Neural crest cell (in vitro differentiated cells): ENCODE measurements at places on chromosomes 16 and 17.

GRCh38 chr17:57034807-57035754, 50.0 kb upstream of the AKAP1 start:
- no peak overlapping the region for H3K27ac ChIP-seq
- H3K27me3 ChIP-seq: peaks cover 28% of the 10 kb centered on the region
- no peaks in the 10 kb centered on the region for H3K4me1 ChIP-seq
- no peak for DNase-seq

GRCh38 chr17:49830605-49831004, 17.3 kb downstream of the TAC4 start:
- H3K27ac ChIP-seq: no peak overlapping the region
- H3K36me3 ChIP-seq: peaks cover 34% of the 10 kb centered on the region
- no peaks in the 10 kb centered on the region for H3K4me1 ChIP-seq
- DNase-seq: no peak
- H3K4me3 ChIP-seq: no peak overlapping the region
- H3K27me3 ChIP-seq: no peaks in the 10 kb centered on the region

DNA sequence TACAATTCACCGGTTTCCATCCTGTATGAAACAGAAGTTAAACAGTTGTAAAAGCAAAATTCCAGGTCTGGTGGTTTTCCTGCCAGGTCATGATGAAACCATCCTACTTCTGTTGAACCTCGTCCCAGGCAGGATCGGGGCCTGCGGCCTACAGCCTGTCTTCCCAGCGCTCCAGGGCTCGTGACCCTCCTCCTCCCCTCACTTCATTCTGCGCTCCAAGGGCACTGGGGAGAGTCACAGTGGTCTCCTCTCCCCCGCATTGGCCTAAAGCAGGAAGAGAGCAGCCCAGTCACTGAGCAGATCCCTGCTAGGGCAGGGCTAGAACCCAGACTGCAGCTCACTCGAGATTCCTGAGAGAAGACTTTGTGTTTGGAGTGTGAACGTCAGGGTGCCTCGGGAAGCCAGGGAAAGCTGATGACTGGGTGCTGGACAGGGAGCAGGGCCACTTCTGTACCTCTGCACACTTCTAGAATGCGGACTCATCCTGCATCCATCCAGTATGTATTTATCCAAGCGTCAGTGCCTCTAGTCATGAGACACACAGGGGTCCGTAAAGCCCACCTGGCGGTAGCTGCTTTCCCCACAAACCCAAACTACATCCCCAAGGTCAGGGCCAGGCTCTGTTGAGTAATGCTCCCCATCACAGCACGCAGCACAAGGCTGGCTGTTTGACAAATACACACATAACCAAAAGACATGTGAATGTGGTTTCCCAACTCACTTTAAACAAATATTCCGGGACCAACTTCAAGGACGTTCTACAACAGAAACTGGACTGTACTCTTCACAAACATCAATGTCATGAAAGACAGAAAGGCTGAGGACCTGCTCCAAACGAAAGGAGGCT, 1.7 kb upstream of the ITGAE start:
- DNase-seq: no peak
- no peaks in the 10 kb centered on the region for H3K27me3 ChIP-seq
- no peak overlapping the region for H3K4me3 ChIP-seq

DNA sequence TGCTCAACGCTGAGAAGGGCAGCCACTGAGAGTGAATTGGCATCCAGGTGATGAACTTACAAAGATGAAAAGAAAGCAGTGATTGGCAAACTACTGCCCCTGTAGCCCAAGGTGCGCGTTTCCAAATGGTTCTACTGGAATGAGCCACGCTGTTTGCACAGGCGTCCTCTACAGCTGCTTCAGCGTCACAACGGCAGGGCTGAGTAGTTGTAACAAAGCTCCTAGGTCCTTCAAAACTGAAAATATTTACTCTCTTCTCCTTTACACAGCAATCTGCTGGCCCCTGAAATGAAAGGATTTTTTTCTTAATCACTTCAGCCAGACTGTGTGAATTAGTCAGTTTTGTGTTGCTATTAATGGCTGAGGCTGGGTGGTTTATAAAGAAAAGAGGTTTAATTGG, 107.2 kb upstream of the FOXF1 start:
- H3K4me1 ChIP-seq: peaks cover 16% of the 10 kb centered on the region
- DNase-seq: no peak
- no peaks in the 10 kb centered on the region for H3K36me3 ChIP-seq
- H3K4me3 ChIP-seq: no peak overlapping the region
- H3K27me3 ChIP-seq: peaks cover 13% of the 10 kb centered on the region
- H3K27ac ChIP-seq: no peak overlapping the region

GRCh38 chr17:79214459-79214858, 139.8 kb downstream of the ENGASE start:
- DNase-seq: no peak
- no peak overlapping the region for H3K4me3 ChIP-seq
- no peak overlapping the region for H3K27ac ChIP-seq
- peaks cover 10% of the 10 kb centered on the region for H3K4me1 ChIP-seq

- H3K4me3 ChIP-seq: peak overlapping the region; percentile 81
- no peaks in the 10 kb centered on the region for H3K36me3 ChIP-seq
- peaks cover 14% of the 10 kb centered on the region for H3K27me3 ChIP-seq
- H3K4me1 ChIP-seq: peaks cover 27% of the 10 kb centered on the region
- DNase-seq: no peak
These were observed 1.1 kb downstream of the PGAP6 start for GRCh38 chr16:380762-381011.

- peak overlapping the region; percentile 86 for H3K4me3 ChIP-seq
- H3K4me1 ChIP-seq: peaks cover 24% of the 10 kb centered on the region
- H3K27me3 ChIP-seq: no peaks in the 10 kb centered on the region
- H3K36me3 ChIP-seq: no peaks in the 10 kb centered on the region
- no peak overlapping the region for H3K27ac ChIP-seq
These were observed 1.2 kb upstream of the CDR2L start for GRCh38 chr17:74986206-74986576.

- peaks cover 17% of the 10 kb centered on the region for H3K4me1 ChIP-seq
- peaks cover 3% of the 10 kb centered on the region for H3K27me3 ChIP-seq
- no peak for DNase-seq
These were observed 19.1 kb downstream of the QPRT start for GRCh38 chr16:29698042-29698441.

DNA sequence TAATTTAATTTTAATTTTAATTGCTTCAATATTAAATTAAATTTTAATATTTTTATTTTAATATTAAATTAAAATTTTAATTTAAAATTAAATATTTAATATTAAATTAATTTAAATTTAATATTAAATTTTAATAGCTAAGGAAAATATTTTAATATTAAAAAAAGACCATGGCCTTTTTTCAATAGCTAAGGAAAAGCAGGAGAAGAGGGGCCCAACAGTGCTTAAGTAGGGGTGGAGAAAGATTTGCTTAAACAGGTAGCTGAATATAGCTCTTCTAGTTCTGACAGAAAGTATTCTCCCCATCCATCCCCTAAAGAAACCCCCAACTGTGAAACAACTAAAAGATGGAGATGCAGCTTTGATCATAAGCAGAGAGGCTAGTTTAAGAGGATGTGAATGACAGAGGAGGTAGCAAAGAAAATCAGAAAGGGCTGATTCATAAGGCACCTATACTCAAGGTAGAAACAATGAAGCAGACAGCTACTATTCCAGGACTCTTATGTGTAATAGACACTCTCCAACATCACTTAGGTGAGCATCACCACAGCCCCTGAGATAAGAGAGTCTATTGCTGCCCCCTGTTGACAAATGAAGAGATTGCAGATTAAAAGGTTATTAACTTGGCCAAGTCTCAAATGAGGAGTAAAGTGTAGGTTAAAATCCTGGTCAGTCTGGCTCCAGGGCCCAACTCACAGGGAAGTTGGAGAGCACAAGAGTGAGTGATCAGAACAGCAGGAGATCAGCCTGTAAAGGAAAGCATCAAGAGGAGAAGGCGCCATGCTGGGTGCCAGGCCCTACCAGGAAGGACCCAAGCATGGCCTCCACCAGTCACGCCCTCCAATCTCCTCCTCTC, 7.8 kb upstream of the RNASEK start:
- no peaks in the 10 kb centered on the region for H3K27me3 ChIP-seq
- H3K4me1 ChIP-seq: peaks cover 3% of the 10 kb centered on the region
- H3K4me3 ChIP-seq: peak overlapping the region; percentile 38
- H3K27ac ChIP-seq: no peak overlapping the region
- DNase-seq: peak; percentile 45

- H3K27me3 ChIP-seq: peaks cover 29% of the 10 kb centered on the region
- no peak overlapping the region for H3K4me3 ChIP-seq
- no peaks in the 10 kb centered on the region for H3K4me1 ChIP-seq
- no peaks in the 10 kb centered on the region for H3K36me3 ChIP-seq
- DNase-seq: no peak
These were observed 80.5 kb downstream of the MYH13 start for GRCh38 chr17:10292057-10292937.

- peak overlapping the region; percentile 8 for H3K4me3 ChIP-seq
- H3K27me3 ChIP-seq: peaks cover 4% of the 10 kb centered on the region
- no peak overlapping the region for H3K27ac ChIP-seq
- H3K4me1 ChIP-seq: peaks cover 15% of the 10 kb centered on the region
- no peaks in the 10 kb centered on the region for H3K36me3 ChIP-seq
- DNase-seq: no peak
These were observed 2.5 kb upstream of the SMPD3 start for GRCh38 chr16:68450741-68451255.

- no peaks in the 10 kb centered on the region for H3K36me3 ChIP-seq
- no peaks in the 10 kb centered on the region for H3K27me3 ChIP-seq
- peaks cover 22% of the 10 kb centered on the region for H3K4me1 ChIP-seq
- no peak overlapping the region for H3K4me3 ChIP-seq
- peak overlapping the region; percentile 84 for H3K27ac ChIP-seq
- no peak for DNase-seq
These were observed 19.1 kb upstream of the RASD1 start for GRCh38 chr17:17514993-17515933.

GRCh38 chr16:3983081-3983520, 102.6 kb upstream of the CREBBP start:
- H3K27me3 ChIP-seq: no peaks in the 10 kb centered on the region
- no peak overlapping the region for H3K4me3 ChIP-seq
- peak; percentile 58 for DNase-seq
- H3K36me3 ChIP-seq: no peaks in the 10 kb centered on the region
- peaks cover 3% of the 10 kb centered on the region for H3K4me1 ChIP-seq

DNA sequence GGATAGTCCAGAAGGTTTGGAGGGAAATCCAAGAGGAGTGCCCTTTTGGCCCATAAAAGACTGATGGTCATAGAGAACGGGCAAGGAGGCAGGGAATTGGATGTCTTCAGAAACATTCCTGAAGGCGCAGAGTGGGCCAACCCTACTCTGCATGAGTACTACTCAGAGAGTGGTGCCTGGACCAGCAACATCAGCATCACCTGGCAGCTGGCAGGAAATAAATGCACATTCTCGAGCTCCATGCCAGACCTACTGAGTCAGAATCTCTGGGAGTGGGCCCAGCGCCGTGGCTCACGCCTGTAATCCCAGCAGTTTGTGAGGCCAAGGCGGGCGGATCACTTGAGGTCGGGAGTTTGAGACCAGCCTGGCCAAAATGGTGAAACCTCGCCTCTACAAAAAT, 27.1 kb upstream of the SLC39A11 start:
- H3K36me3 ChIP-seq: no peaks in the 10 kb centered on the region
- no peak overlapping the region for H3K27ac ChIP-seq
- no peak for DNase-seq
- H3K4me3 ChIP-seq: no peak overlapping the region

- H3K27ac ChIP-seq: no peak overlapping the region
- no peak overlapping the region for H3K4me3 ChIP-seq
- DNase-seq: no peak
- H3K4me1 ChIP-seq: peaks cover 8% of the 10 kb centered on the region
These were observed 36.5 kb downstream of the TBCD start for GRCh38 chr17:82788206-82789001.

DNA sequence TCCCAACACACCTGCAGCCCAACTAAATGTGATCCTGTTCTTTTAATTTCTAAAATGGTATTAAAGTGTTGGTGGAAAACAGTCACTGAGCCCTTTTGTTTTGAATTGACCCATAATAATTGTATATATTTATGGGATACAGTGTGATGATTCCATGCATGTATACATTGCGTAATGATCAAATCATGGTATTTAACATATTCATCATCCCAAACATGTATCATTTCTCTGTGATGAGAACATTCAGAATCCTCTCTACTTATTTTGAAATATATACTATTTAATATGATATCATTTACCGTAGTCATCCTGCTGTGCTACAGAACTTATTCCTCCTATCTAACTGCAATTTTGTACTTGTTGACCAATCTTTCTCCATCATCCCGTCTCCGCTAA, 14.0 kb upstream of the MYH10 start:
- no peak overlapping the region for H3K27ac ChIP-seq
- no peak for DNase-seq
- no peaks in the 10 kb centered on the region for H3K36me3 ChIP-seq
- no peak overlapping the region for H3K4me3 ChIP-seq

- H3K36me3 ChIP-seq: peaks cover 28% of the 10 kb centered on the region
- H3K4me1 ChIP-seq: peaks cover 49% of the 10 kb centered on the region
- H3K4me3 ChIP-seq: peak overlapping the region; percentile 23
These were observed 67.5 kb downstream of the SEC14L1 start for GRCh38 chr17:77208217-77208808.

DNA sequence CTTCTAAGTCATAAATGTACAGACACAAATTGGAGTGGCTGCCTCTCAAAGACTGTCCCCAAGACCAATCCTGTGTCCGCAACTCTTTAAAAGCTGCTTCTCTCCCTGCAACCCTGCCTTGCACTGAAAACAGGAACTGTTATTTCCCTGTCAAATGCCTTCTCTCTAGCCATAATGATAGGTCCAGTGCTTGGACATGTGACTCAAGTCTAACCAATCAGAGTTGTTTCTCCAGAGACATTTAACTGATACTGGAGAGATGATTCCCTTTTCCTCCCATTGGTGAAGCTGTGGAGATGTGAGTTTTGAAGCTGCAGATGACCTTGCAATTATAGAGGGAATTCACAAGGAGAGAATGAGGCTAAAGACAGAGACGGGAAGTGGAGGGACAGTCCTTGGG, 253.3 kb upstream of the CDH5 start:
- no peaks in the 10 kb centered on the region for H3K27me3 ChIP-seq
- H3K36me3 ChIP-seq: no peaks in the 10 kb centered on the region
- H3K27ac ChIP-seq: no peak overlapping the region
- DNase-seq: no peak
- no peaks in the 10 kb centered on the region for H3K4me1 ChIP-seq

GRCh38 chr16:57115514-57116182, 23.3 kb downstream of the CPNE2 start:
- H3K4me3 ChIP-seq: peak overlapping the region; percentile 74
- peak; percentile 63 for DNase-seq
- no peaks in the 10 kb centered on the region for H3K27me3 ChIP-seq
- H3K36me3 ChIP-seq: no peaks in the 10 kb centered on the region
- H3K27ac ChIP-seq: peak overlapping the region; percentile 98
- H3K4me1 ChIP-seq: peaks cover 49% of the 10 kb centered on the region

- H3K4me3 ChIP-seq: no peak overlapping the region
- peak overlapping the region; percentile 15 for H3K27ac ChIP-seq
- peaks cover 15% of the 10 kb centered on the region for H3K36me3 ChIP-seq
- no peaks in the 10 kb centered on the region for H3K27me3 ChIP-seq
- H3K4me1 ChIP-seq: no peaks in the 10 kb centered on the region
These were observed 47.7 kb upstream of the CLEC18B start for GRCh38 chr16:74468807-74469525.

GRCh38 chr16:72960101-72960500, 87.8 kb downstream of the ZFHX3 start:
- peaks cover 37% of the 10 kb centered on the region for H3K36me3 ChIP-seq
- H3K27me3 ChIP-seq: no peaks in the 10 kb centered on the region
- peaks cover 54% of the 10 kb centered on the region for H3K4me1 ChIP-seq

GRCh38 chr16:87593710-87594258, 8.5 kb upstream of the JPH3 start:
- H3K4me3 ChIP-seq: no peak overlapping the region
- H3K27ac ChIP-seq: no peak overlapping the region
- no peaks in the 10 kb centered on the region for H3K36me3 ChIP-seq
- H3K4me1 ChIP-seq: no peaks in the 10 kb centered on the region
